ENCODE measurements at places on chromosomes 2 and 18. TPM values are rescaled to one million over a fixed set of nuclear protein-coding genes. Genes with fewer than 3 reads are reported as not detected.

The KCNJ13 gene
- 27.0 TPM for total RNA-seq

The GDF7 gene
- not detected for total RNA-seq

The NEB gene
- 1.5 TPM for total RNA-seq

The HNMT gene
- total RNA-seq, result 62.3 TPM

The CBLN2 gene
- total RNA-seq, result not detected

The CD8B2 gene
- not detected for total RNA-seq

The USP14 gene
- total RNA-seq, result 15.1 TPM

The LOXHD1 gene
- total RNA-seq, result not detected

The GPC1 gene
- 29.6 TPM for total RNA-seq

The POTEI gene
- total RNA-seq, result not detected

The CERKL gene
- total RNA-seq, result under 0.01 TPM

The ANKRD62 gene
- total RNA-seq, result under 0.01 TPM

The SGPP2 gene
- not detected for total RNA-seq

The SFTPB gene
- not detected for total RNA-seq

The SP9 gene
- total RNA-seq, result not detected

The FAM228A gene
- total RNA-seq, result not detected

The DNAH7 gene
- total RNA-seq, result 0.31 TPM

The SLC5A7 gene
- not detected for total RNA-seq

The ERFE gene
- total RNA-seq, result 0.34 TPM

The CELF4 gene
- total RNA-seq, result not detected

The ASXL3 gene
- total RNA-seq, result not detected

The CTAGE1 gene
- total RNA-seq, result not detected

The ZEB2 gene
- total RNA-seq, result 266 TPM

The GGCX gene
- total RNA-seq, result 29.9 TPM

The MEP1B gene
- not detected for total RNA-seq

The SLC14A1 gene
- not detected for total RNA-seq

The CTDP1 gene
- 23.4 TPM for total RNA-seq

The SNRNP27 gene
- total RNA-seq, result 54.4 TPM

The CD207 gene
- total RNA-seq, result 0.34 TPM

The OXER1 gene
- not detected for total RNA-seq

The ANKAR gene
- total RNA-seq, result 4.5 TPM

The GREB1L gene
- total RNA-seq, result 1.1 TPM

The CFC1 gene
- not detected for total RNA-seq

The RAB6C gene
- not detected for total RNA-seq

The RAB17 gene
- 64.6 TPM for total RNA-seq

The SLC39A6 gene
- 451 TPM for total RNA-seq

The ESPNL gene
- not detected for total RNA-seq

The ACMSD gene
- total RNA-seq, result not detected

The EXOC6B gene
- total RNA-seq, result 13.7 TPM

The SKOR2 gene
- total RNA-seq, result not detected

The SLC30A3 gene
- total RNA-seq, result not detected

The ST6GAL2 gene
- total RNA-seq, result not detected

The B3GNT7 gene
- total RNA-seq, result 1.2 TPM

The REG1B gene
- total RNA-seq, result not detected

The METAP1D gene
- total RNA-seq, result 21.4 TPM

The GAREM1 gene
- 12.0 TPM for total RNA-seq

The ADRA2B gene
- total RNA-seq, result under 0.01 TPM

The LYG2 gene
- not detected for total RNA-seq

The XIRP2 gene
- total RNA-seq, result not detected

The TLX2 gene
- not detected for total RNA-seq

The ZNF804A gene
- total RNA-seq, result not detected

The CYP27A1 gene
- 184 TPM for total RNA-seq
